ENCODE measurements at places on chromosomes 7 and 10. TPM values are rescaled to one million over a fixed set of nuclear protein-coding genes. Genes with fewer than 3 reads are reported as not detected.
A peak's percentile ranks its signal among the peaks of the same experiment; 100 is the strongest.

DNA sequence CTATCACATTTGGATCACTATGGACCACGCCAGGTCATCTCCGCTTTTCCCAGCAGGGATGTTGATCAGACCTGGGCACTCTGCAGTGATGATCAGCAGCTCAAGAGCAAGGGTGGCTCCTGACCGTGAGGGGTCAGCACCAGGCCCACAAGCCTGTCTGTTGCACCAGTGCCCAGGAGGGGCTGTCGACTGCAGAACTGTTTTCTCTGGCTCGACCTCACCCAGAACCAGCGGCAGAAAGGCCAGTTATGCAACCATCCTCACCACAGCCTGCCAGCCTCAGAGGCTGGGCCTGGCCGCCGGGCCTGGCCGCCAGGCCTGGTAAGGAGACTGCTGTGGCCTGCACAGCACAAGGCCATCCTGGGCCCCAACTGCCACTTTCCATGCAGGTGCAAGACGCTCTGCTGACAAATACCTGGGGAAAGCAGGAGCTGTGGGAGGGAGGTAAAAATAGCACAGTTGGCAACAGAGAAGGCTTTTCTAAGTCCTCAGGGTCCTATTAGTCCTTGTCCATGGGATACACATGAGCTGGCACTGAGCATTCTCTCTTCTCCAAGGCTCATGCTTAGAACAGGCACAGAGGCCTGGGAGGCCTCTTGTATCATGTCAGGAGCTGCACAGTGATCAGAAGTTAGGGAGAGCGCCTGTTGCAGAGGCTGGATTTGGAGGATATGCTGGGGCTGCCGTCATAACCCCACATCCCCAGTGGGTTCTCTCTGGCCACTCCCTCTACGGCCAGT lies 17.5 kb downstream of the KCNMA1 start:
- no peak for DNase-seq

DNA sequence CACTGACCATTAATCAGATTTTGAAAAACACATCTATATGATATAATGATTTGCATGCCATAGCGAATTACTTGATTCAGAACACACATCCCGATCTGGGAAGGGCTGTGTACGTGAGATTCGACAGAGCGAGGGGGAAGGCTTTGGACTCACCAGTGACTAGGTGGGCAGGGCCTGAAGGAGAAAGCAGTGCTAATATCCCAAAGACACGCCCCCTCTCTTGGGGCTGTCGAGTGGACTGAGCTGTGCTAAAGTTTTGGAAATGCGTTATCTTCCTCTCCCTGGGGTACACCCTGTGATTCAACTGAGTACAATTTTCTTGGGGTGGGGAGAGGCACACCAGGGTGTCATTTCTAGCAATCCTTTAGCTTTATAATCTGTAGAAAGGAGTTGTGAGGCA lies 1.8 kb downstream of the LRRC17 start:
- DNase-seq: no peak

GRCh38 chr10:71314028-71314693 lies 4.9 kb upstream of the SLC29A3 start:
- DNase-seq: peak; percentile 50

- DNase-seq: no peak
Measured at GRCh38 chr7:8051373-8051772, 82.8 kb downstream of the GLCCI1 start.

DNA sequence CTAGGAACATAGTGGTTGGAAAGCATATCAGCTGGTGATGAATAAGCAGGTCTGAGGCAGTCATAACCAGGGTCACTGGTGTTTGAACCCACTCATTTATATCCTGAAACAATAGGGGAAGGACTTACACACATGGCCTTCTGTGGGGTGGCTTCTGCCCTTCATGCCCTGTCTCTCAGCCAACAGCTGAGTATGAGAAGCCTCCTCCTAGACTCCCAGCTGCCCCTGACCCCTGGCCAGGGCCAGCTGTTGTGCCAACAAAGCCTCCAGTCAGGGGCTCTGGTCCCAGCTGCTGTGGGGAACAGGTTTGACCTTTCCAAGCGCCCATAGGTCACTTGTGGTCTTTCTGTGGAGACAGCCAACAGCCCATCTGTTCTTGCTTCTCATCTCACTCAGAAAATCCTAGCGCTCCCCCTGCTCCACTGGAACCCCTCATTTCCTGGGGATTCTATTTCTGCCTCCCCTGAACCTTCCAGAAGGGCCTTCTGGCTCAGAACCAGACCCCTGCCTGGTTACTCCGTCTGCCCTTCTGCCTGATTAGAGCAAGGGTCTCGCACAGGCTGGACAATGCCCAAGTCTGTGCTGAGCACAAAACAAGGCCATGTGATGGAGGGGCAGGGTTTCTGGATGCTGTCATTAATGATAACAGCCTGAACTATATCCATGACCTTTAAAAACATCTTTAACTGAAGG lies 9.7 kb upstream of the PURB start:
- DNase-seq: no peak

DNA sequence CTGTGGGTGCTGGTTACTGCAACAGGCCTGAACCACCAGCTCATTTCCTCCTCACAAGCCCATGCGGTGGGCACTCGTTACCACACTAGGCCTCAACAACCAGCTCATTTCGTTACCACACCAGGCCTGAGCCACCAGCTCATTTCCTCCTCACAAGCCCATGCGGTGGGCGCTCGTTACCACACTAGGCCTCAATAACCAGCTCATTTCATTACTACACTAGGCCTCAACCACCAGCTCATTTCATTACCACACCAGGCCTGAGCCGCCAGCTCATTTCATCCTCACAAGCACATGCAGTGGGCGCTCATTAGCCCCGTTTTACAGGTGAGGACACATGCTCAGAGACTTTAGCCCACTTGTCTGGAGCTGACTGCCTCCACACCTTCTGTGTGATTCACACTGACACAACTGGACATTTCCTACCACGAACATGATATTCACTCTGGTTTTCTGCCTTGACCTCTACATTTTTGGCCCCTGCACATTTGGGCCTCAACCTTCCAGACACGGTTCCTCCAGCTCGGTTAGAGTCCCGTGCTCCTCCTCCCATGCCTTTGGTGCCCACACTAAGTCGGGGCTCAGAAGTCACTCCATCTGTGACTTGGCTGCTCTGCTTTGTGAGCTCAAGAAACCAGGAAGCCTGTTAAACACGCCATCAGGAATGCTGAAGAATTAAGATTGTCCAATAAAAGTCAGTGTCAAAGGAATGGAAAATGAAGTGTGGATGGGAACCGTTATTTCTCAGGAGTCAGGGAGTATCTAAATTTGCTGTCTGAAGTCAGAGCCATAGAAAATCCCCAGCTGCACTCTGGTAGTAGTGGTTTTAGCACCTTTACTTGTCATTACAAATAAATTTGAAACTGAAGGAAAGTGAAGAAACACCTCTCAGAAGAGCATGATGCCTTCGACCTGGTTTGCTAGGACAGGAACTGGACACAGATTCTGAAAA lies 55.8 kb upstream of the LANCL2 start:
- peak; percentile 89 for DNase-seq

DNA sequence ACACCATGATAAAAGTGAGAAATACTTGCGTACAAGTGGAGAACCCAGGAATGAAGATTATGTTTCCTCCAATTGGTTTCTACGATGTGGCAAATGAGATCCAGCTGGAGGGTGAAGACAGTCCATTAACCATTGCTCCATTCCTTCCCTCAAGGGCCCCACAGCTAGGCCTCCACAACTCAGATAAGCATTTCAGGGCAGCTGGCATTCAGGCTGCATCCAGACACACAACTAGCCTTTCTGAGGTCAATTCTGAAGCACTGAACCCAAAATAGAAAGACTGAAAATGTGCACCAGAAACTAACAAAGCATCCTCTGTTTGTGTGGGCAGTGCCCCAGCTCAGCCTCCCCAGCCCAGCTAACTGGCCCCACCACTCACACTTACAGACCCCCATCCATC lies 94.8 kb downstream of the GSAP start:
- no peak for DNase-seq

GRCh38 chr10:100750291-100751210 lies 5.2 kb downstream of the PAX2 start:
- DNase-seq: no peak

DNA sequence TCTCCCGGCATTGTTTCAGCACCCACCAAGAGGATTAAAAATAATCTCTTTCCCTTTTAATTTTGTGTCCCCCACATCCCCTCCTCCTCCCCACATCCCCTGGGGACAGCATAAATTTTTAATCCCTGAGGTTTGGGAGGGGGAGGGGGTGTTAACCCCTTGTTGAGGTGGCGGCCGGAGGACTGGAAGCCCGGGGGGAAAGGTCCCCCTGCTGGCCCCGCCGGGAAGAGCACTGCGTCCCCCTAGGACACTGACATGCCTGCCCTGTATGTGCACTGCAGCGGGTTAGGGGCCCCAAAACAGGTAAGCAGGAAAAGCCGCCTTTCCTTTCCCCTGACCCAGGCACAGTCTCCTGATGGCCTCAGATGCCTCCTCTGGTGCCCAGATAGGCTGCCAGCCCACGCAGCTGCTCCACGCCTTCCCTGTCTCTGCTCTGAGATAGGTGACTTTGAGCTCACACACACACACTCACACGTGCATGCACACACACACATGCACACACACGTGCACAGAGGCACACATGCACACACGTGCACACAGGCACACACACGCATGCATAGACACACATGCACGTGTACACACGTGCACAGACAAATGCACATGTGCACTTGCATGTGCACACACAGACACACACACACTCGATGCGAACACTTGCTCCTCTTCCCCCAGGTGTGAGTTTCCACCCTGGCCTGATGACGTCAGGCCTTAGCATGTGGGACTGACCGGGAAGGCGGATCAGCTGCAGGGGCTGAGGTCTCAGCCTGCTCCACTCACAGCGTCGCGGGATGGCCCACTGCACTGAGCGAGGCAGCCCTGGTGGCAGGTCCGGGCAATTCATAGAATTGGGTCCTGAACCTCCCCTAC lies 12.3 kb downstream of the CNPY1 start:
- DNase-seq: peak; percentile 62

- no peak for DNase-seq
Measured at GRCh38 chr7:21030237-21030871, 243.7 kb upstream of the SP8 start.

DNA sequence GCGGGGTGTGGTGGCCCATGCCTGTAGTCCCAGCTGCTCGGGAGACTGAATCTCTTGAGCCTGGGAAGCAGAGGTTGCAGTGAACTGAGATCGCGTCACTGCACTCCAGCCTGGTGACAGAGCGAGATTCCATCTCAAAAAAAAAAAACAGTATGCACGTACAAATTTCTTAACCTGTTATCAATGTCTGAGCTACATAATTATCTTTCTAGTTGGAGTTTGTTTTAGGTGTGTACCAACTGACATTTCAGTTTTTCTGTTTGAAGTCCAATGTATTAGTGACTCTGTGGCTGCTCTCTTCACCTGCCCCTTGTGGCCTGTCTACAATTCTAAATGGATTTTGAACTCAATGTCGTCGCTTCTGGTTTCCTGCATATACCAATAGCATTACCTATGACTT lies 40.3 kb downstream of the CD36 start:
- no peak for DNase-seq

The KIFBP gene
- total RNA-seq: 17.5 TPM

The CHAT gene
- total RNA-seq: 0.14 TPM

The IFIT3 gene
- total RNA-seq: 6.7 TPM

The FEZF1 gene
- not detected for total RNA-seq

The NEUROG3 gene
- not detected for total RNA-seq

The CALN1 gene
- total RNA-seq: 0.86 TPM

The ZNF425 gene
- 2.8 TPM for total RNA-seq

All from activated T-cell treated with anti-CD3 and anti-CD28 coated beads, Interleukin-2, amount 50 U/mL, for 72 hours (primary cell).